ENCODE measurements at places on chromosomes 11 and 22. TPM values are rescaled to one million over a fixed set of nuclear protein-coding genes. Genes with fewer than 3 reads are reported as not detected.

DNA sequence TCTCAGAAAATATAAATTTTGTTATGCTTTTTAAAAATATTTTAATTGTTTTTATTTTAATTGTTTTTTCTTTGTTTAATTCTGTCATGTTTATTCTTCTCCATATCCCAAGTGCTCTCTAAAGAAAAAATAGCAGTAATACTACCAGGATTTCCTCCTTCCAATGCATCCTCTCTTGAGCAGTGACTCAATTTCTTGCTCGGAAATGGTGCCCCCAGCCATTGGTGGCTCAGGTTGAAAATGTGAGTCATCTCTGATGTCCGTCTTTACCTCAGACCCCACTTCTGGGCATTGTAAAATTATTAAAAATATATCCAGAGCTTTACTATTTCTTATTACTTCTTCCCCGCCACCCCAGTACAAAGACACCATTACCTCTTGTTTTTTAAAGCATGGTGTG lies 898.5 kb downstream of the METTL15 start:
- no peak for DNase-seq

DNA sequence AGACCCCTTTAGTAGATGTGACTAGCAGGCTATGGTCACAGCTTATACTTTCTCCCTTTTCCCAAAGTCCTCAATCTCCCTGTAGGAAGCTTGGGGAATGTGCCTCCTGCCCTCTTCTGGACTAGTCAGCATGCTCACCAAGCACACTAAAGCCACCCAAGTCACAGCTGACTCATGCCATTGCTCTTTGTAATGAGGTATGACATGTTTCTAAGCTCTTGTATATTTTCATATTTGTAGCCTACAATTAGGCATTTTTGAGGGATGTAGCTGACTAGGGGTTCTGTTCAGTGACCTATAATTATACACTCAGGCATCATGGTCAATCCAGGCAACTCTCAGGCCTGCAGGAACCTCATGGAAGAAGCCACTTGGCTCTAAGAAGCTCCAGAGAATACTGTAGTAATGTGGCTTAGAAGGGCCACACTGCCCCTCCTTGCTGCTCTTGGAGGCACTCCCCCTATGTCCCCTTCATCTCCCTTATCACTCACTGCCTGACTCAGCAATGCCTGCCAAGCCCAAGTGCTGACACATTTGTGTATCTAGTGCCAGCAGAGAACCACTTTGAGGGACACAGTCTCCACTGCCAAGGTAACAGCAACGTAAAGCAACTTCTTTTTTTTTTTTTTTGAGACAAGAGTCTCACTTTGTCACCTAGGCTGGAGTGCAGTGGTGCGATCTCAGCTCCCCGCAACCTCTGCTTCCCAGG lies 86.2 kb downstream of the RPL27A start:
- DNase-seq = no peak

GRCh38 chr11:60994541-60995080 lies 23.1 kb downstream of the CD6 start:
- no peak for DNase-seq

GRCh38 chr11:78156127-78156844 lies 16.9 kb upstream of the ALG8 start:
- no peak for DNase-seq

DNA sequence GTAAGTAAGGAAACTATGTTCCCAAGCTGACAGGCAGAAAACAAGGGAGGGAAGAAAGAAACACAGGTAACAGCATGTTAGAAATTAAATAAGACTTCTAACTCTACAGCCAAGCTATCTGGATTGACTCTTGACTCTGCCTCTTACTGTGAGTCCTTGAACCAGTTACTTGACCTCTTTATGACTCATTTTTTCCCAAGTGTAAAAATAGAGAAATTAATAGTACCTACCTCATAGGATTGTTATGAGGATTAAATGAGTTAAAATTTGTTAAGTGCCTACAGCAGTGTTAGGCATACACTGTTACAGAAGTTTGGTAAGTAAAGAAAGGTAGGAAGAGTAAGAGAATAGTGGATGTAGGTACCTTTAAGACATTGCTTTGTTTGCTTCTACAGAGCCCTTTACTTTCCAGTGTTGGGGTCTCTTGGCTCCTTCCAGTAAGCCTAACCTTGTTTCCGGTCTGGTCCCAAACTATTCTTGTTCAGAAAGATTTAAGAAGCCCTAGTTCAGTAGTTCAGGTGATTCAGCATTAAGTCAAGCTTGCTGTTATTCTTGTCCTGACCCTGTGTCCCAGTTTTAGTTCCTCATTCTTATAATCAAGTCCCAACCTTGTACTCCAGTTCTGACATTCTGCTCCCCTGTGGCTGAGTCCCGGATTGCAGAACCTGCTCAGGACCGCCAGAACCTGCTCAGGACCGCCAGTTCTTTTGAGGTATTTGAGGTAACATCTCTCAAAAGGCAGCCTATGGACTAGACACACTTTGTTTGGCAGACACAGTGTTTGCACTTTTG lies 963.4 kb upstream of the CCDC90B start:
- DNase-seq = no peak

DNA sequence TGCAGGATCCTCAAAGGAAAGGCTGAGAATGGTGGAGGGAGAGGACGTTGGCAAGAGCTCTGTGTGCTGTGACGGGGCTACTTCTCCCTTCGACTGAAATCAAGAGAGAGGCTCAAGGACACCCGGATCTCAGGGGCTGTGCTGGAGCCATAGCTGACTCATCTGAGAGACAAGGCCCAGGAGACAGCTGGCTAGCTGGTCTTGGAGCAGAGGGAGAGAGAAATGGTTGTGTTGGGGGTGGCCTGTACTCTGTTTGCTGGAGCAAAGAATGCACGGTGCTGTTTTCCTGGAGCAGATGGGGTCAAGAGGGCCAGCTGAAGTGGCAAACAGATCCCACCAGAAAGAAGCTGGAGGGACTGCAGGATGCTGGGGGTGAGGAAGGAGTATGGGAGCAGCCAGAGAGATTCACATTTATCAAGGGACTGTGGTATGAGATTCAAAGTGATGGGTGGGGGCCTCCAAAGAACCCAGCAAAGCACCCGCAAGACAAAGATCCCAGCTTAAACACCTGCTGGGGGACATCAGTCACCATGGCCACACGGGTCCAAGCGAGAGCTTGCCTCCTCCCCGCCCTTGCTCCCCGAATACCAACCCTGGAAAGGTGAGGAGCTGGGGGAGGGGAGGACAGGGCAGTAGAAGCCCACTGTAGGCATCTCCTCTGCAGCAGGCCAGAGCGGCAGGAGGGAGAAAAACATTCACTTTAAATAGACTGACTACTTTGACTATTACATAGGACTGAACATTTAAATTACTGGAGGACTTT lies 40.8 kb downstream of the MAP6 start:
- no peak for DNase-seq

DNA sequence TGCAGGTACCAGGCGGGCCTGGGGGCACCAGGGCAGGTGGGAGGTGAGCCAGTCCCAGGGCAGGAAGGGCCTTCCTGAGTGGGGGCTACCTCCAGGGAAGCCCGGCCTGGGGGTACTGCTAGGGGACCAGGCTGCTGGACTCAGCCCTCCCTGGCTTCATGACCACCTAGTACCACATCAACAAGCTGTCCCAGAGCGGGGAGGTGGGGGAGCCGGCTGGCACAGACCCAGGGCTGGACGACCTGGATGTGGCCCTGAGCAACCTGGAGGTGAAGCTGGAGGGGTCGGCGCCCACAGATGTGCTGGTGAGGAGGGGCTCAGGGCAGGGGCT lies 6.7 kb downstream of the TRPT1 start:
- DNase-seq = no peak

- no peak for DNase-seq
These were observed 353.9 kb upstream of the TENM4 start for GRCh38 chr11:79794484-79795393.

- no peak for DNase-seq
These were observed 75.7 kb upstream of the ANO1 start for GRCh38 chr11:70002433-70002832.

GRCh38 chr11:11782532-11783110 lies 59.2 kb upstream of the USP47 start:
- DNase-seq = no peak

DNA sequence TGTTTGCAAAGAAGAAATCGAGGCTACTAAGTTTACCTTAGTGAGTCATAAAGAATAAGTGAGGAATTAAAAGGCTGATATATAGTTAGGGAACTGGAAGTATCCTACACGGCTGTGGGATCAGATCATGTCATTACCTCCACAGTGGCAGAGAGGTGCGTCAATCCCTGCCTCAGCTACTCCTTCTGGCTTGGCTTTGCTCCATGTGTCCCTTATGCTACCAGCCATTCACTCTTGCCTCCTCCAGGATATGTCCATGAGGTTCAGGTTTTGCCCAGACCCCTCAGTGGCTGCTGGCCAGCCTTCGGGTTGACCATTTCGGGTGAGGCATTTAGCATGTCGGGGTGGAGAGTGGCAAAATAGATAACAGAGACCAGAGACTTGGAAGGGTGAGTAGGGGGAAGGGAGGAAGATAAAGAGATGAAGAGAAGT lies 153.4 kb downstream of the LDLRAD3 start:
- no peak for DNase-seq

DNA sequence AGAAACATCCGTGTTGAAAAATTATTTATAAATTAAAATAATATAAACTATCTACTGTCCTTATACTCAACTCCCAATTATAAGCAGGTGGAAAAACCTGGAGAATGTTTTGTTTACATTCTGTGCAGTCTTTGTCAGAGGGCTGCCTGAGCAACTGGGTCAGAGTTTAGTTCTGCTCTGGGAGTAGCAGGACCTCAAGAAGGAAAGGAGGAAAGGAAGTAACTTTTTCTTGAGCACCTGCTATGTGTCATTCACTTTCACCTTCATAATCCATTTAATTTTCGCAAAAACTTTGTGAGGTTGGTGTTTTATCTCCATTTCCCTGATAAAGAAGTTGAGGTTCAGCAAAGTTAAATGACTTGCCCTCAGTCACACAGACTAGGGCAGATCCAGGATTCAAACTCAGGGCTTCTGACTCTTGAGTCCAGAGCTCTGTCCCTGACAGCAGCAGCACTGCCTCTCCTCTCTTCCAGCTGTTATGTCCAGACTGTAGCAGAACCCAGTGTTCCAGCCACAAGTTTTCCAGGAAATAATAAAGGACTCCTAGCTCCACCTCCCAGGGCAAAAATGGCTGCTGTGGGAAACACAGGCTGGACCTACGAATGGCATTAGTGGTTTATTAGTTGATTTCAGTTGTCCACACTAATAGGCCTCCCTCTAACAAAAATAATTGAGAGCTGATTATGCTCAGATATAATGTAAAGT lies 6.4 kb downstream of the CD3E start:
- no peak for DNase-seq

GRCh38 chr11:61140416-61140815 lies 20.8 kb downstream of the VPS37C start:
- DNase-seq = no peak

DNA sequence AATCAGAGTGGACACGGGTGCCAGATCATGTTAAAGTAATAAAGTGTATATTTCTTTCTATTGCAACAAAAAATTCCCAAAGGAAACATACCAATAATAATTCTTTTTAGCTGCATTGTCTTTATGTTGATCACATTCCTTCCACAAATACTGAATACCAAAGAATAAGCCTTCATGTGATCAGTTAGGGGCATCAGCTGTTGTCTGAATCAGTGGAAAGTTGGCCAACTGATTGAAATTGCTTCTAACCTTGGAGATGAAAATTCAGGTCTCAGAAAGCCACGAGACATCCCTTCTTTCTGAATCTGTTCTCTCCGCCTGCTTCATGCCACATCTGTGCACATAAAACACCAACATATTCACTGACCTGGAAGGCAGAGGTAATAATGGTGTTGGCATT lies 785.2 kb downstream of the KCNA4 start:
- DNase-seq = no peak

DNA sequence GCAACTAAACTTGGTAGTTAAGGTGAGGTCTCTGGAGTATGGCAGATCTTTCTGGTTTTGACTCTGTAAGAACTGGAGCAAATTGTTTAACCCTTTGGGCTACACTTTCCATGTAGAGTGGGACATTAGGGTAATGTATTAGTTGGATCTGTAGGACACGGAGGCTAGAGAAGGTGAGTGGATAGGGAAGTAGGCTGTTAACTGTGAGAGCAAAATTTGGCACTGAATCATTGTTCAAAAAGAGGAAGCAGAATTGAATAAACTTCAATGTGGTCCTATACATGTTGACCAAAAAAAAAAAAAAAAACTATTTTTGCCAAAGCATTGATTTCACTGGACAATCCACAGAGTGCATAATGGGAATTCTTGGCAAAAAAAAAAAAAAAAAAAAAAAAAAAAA lies 370.2 kb upstream of the CHORDC1 start:
- no peak for DNase-seq

GRCh38 chr11:111602865-111603610 lies 789 bp downstream of the SIK2 start:
- DNase-seq = no peak

GRCh38 chr11:95589893-95590612 lies 199.5 kb downstream of the FAM76B start:
- DNase-seq = no peak

- DNase-seq = no peak
These were observed 94.1 kb downstream of the KCNQ1 start for GRCh38 chr11:2538951-2539350.

The SLC25A18 gene
- 7.9 TPM for total RNA-seq

The PIWIL4 gene
- 2.6 TPM for total RNA-seq

The DDI1 gene
- not detected for total RNA-seq

The SHISAL1 gene
- total RNA-seq = 1.9 TPM

The IMMP1L gene
- total RNA-seq = 14.9 TPM

The KCNE3 gene
- 10.1 TPM for total RNA-seq

The MAP6 gene
- 4.6 TPM for total RNA-seq

The OR5A1 gene
- not detected for total RNA-seq

The RPS6KB2 gene
- 45.0 TPM for total RNA-seq

Measured in omental fat pad (tissue), 4 donors.